ENCODE measurements at places on chromosomes 7 and 10.

GRCh38 chr7:7563813-7564212 is 2.9 kb upstream of the MIOS start:
- no peak for DNase-seq

DNA sequence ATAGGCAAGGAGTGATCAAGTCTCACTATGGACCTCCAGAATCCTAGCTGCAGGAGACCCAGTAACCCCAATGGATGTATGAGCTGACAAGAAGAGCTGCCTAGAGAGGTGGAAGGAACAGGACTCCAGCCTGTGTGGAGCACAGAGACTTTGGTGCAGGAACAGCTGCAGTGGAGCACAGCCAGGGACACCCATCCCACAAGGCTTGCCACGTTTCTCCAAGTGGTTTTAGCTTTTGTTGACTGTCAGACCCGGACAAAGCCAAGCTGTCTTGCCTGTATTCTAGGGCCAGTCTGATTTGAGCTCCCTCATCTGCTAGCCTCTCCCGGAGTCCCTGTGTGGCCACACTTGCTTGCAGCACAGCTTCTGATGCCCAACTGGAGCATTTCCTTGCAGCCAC is 224.7 kb downstream of the CHRM2 start:
- DNase-seq: no peak

DNA sequence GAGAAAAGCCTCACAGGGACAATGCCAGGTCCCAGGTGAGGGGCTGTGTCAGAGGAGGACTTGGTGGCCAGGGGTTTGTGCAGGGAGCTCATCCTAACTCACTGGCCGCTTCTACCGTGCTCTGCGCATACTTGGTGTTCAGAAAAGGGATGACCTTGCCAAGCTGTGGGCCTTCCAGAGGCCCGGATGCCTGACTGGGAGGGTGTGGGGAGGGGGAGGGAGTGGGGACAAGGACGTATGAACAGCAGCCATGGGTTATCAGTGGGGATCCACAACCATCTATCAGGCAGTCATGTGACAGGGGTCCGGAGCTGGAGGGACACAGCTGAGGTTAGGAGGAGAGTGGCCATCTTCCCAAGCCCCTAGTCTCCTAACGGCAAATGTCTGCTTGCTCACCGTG is 6.2 kb downstream of the SFXN4 start:
- no peak for DNase-seq

DNA sequence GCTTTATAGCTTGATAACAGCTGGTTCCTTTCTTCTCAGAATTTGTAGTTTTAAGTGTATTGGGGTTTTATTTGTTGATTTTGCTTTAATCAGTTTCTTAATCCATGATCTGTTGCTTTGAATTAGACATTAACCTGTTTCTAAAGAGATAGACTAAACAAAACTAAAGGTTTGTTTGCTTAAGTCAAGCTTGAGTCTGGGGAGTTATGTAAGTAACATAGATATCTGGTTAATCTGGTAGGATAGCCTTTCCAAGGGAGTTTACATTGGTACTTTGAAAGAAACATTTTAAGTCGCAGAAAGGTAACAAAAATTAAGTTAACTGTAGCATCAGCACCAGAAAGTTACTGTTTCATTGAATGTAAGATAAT is 5.4 kb downstream of the PPP2R2D start:
- DNase-seq: no peak

GRCh38 chr7:25456467-25457171 is 228.3 kb upstream of the NPVF start:
- DNase-seq: no peak

GRCh38 chr7:128831178-128831993 is 1.2 kb downstream of the FLNC start:
- DNase-seq: no peak

GRCh38 chr7:125926621-125927020 is 997.0 kb upstream of the POT1 start:
- DNase-seq: no peak

DNA sequence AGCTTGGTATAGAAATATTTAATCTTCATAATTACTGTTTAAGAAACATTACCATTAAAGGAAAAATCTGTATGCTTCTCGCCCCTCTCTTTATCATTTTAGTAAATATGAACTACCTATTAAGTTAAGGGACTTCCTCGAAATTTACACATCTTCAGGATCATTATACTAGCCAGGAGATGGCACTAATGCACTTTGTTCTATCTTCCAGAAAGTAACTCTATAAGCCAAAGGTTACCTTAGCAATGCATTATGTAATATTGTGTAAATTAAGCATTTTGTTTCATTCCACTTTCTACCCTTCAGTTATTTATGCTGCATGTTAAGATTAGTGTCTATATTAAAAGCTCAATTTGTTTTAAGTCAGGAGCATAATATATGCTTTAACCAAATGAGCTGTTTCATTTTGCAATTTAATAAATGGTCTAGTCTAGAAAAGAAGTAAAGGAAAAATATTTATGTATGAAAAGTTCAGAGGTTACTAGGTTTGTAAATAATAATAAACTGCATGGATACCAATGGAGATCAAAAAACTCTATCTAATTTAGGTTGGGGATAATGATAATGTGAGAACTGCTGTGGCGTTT is 128.5 kb downstream of the ANKRD7 start:
- no peak for DNase-seq

DNA sequence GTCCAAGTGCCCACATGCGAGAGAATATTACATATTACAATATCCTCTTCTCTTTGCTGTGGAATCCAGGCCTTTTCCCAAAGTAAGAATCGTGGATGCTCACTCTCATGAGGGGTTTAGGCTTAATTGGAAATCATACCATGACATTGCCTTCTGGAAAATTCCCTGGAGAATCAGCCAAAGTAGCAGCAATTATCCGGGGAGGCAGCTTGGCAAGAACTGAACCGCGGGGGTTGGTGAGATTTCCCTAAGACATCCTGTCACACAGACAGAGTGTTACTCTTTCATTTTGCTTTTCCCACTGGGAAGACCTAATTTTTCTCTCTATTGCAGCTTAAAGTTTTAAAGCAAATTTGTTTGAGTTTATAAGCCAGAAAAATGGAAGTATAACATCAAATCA is 463.6 kb upstream of the DPP6 start:
- no peak for DNase-seq

GRCh38 chr7:136016649-136017395 is 39.7 kb upstream of the MTPN start:
- DNase-seq: no peak

DNA sequence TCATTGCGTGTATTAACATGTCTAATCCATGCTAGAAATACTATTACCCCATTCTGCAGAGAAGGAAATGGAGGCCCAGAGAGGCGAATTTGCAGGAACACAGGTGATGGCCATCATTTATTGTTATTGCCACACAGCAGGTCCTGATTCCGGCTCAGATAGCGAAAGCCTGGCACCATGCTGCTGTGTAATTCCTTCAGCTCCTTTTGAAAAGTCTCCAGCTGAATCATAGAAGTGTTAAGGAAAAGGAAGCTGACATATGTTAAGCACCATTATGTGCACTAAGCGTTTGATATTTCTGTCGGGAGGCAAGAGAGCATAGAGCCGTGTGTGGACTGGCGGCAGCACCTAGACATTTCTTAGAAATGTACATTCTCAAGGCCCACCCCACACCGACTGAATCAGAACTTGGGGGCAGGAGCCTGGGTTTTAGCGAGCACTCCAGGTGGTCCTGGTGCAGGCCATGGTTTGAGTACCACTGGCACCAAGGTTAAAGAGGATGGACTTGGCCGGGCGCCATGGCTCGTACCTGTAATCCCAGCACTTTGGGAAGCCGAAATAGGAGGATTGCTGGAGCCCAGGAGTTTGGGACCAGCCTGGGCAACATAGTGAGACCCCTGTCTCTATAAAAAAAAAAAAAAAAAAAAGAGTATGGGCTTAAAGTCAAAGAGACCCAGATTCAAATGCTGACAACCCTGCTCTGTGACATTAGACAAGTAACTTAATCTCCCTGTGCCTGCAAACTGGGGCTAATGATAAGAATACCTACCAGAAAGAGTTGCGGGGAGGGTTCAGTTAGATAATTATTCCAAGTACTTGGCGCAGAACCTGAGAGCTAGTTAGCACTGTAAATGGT is 52.2 kb downstream of the UNC5B start:
- DNase-seq: no peak

Data from CD4-positive, alpha-beta T cell (primary cell).